Right cardiac atrium (tissue), 5 donors: ENCODE measurements at places on chromosomes 4 and X. TPM values are rescaled to one million over a fixed set of nuclear protein-coding genes. Genes with fewer than 3 reads are reported as not detected.

AREG gene
- polyA plus RNA-seq: 11.3 TPM

TCEAL5 gene
- polyA plus RNA-seq: 0.81 TPM

SMARCA1 gene
- 20.0 TPM for polyA plus RNA-seq

GPRASP2 gene
- polyA plus RNA-seq: 9.9 TPM

ARMCX2 gene
- 27.7 TPM for polyA plus RNA-seq

PFKFB1 gene
- 0.41 TPM for polyA plus RNA-seq

SYP gene
- 3.0 TPM for polyA plus RNA-seq

FAM236D gene
- polyA plus RNA-seq: not detected

RAB41 gene
- polyA plus RNA-seq: not detected

ZNF630 gene
- polyA plus RNA-seq: 2.3 TPM

MAGEA12 gene
- polyA plus RNA-seq: not detected

DMD gene
- polyA plus RNA-seq: 49.5 TPM

MMRN1 gene
- polyA plus RNA-seq: 3.8 TPM

CXCL1 gene
- polyA plus RNA-seq: 4.4 TPM

TRAM1L1 gene
- polyA plus RNA-seq: 0.38 TPM

FAM47A gene
- polyA plus RNA-seq: not detected

TCEAL6 gene
- polyA plus RNA-seq: not detected

ZNF157 gene
- polyA plus RNA-seq: 0.09 TPM

CORIN gene
- polyA plus RNA-seq: 66.2 TPM

SLC16A2 gene
- polyA plus RNA-seq: 6.8 TPM

NUDT11 gene
- 0.20 TPM for polyA plus RNA-seq

MFAP3L gene
- 1.3 TPM for polyA plus RNA-seq

SPACA5 gene
- not detected for polyA plus RNA-seq

ETFDH gene
- 204 TPM for polyA plus RNA-seq

PCYT1B gene
- polyA plus RNA-seq: 4.9 TPM

RBM47 gene
- 0.97 TPM for polyA plus RNA-seq

PABPC5 gene
- 1.4 TPM for polyA plus RNA-seq

HDAC8 gene
- polyA plus RNA-seq: 19.3 TPM

FGFR3 gene
- 4.5 TPM for polyA plus RNA-seq

PAGE5 gene
- not detected for polyA plus RNA-seq

RIBC1 gene
- 1.1 TPM for polyA plus RNA-seq

GABRG1 gene
- not detected for polyA plus RNA-seq

LUZP4 gene
- not detected for polyA plus RNA-seq

PRDX4 gene
- 88.4 TPM for polyA plus RNA-seq

GLRA3 gene
- polyA plus RNA-seq: not detected

ASMT gene
- not detected for polyA plus RNA-seq

USP26 gene
- not detected for polyA plus RNA-seq

MXRA5 gene
- polyA plus RNA-seq: 0.34 TPM

SLC25A31 gene
- polyA plus RNA-seq: not detected
